ENCODE measurements at places on chromosomes 4 and X. TPM values are rescaled to one million over a fixed set of nuclear protein-coding genes. Genes with fewer than 3 reads are reported as not detected.

The SRPX gene
- 15.0 TPM for polyA plus RNA-seq

DNA sequence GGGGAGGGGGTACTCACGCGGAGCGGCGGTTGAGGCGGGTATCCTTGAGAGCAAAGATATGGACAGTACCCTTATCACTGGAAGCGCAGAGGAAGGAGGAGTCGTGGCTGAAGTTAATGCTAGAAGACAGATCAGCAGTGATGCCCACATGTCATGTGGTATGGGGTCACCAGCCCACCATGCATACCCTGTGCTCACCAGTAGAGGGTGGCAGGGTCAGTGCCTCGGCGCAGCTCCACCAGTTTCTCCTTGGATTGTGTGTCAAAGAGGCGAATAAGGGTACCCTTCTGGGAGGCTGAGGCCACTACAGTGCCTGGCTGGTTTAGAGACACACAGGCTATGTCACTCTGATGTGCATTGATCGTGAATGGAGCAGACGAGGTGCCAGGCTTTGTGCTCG is 1.5 kb upstream of the PRAF2 start:
- DNase-seq, result no peak

- DNase-seq, result no peak
These were observed 289.2 kb downstream of the LDB2 start for GRCh38 chr4:16609170-16609758.

The TDO2 gene
- 3.1 TPM for polyA plus RNA-seq

The RTL9 gene
- 0.22 TPM for polyA plus RNA-seq

GRCh38 chr4:34157547-34157946 is 2086.8 kb downstream of the ARAP2 start:
- no peak for DNase-seq

DNA sequence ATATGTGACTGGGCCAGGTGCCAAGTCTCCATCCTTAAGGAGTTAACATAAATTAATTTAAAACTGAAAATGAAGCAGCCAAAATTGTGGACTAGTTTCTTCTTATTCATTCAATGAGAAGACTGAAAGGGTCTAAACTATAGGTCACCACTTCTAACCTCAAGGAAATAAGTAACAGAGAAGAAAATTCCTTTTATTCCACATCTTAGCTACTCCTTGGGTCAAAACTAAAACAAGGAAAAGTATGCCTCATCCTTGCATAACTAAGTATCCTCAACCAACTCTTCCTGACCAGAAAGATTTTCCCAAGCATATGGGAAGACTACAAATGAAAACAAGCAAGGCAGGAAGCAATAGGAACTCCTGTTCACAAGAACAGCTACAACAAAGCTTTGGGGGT is 71.2 kb downstream of the ZNF827 start:
- DNase-seq, result no peak

The SLC25A5 gene
- polyA plus RNA-seq, result 340 TPM

The TLR10 gene
- 0.40 TPM for polyA plus RNA-seq

The KLB gene
- 0.27 TPM for polyA plus RNA-seq

DNA sequence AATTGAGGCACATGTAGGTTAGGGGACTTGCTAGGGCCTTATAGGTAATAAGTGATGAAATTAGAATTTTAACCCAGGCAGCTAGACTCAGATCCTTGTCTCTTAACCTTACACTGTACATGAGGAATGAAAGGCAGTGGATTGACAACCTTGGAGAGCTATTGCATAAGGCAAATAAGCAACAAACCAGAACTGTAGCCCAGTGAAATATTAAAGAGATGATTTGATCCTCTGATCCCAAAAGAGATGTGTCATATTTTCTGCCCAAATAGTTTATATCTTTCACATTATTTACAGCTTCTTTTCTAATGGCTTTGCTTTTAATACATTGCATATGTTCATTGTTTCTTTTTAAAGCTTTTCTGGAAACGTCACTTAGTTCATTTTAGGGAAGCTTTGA is 252.6 kb downstream of the ANK2 start:
- no peak for DNase-seq

- DNase-seq, result no peak
These were observed 219.1 kb upstream of the BMP3 start for GRCh38 chr4:80811406-80811805.

DNA sequence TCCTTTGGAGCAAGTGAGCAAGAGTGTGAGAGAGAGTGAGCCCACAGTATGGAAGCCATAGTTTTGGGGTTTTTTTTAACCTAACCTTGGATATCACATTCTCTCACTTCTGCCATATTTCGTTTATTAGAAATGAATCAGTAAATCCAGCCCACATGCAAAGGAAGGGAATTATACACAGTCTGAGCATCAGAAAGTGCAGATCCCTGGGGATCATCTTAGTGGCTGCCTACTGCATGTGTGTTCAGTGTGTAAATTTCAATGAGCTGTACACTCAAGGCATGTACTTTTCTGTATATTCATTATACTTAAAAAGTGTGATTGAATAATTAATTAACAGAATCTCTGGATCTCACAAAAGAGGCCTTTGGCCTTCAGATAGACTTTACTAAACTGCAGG is 133.8 kb upstream of the PRPS2 start:
- DNase-seq, result no peak

DNA sequence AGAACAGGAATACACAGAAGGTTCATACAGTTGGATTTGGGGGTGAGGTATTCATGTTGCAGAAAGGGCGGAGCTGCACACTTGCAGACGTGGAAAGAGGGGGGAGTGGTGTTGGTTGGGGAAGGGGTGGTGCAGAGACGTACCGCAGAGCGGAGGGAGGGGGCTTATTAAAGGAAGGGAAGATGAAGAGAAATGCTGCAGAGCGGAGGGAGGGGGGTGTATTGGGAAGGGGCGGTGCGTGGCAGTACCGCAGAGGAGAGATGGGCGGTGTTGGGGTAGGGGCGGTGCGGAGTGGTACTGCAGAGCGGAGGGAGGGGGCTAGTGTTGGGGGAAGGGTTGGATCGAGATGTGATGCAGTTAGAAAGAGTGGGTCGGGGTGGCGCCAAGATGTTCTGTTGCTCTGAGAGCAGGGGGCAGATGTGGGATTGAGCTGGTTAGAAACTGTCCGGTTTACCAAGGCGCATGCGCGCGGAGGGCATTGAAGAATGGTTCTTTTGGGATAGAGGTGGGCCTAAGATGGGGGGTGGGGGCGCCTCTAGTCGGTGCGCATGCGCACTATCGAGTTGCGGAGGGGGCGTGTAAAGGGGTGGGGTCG is 900 bp downstream of the TRO start:
- peak; percentile 78 for DNase-seq

GRCh38 chrX:85851418-85851817 is 195.9 kb downstream of the CHM start:
- no peak for DNase-seq

Measured in left kidney (tissue), 8 donors.